ENCODE measurements at places on chromosomes 7 and 10.

DNA sequence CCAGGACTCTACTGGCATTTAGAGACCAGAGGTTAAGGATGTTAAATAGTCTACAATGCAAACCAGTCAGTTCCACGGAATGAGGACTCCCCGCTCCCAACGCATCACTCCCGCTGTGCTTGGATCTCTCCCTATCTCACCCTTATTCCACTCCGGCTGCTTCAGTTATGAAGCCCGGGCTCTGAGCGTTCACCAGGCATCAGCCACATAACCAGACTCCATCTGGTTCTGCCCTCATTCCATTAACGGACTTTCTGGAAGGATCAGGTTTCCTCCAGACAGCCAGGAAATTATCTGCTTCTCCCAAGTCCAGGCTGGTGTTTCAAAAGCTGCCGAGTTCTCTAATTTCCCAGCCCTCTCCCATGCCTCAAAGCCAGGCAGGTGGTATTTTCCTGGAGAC, 499.3 kb downstream of the GLRX3 start:
- DNase-seq, result no peak

GRCh38 chr7:20494566-20494965, 120.9 kb upstream of the ABCB5 start:
- no peak for DNase-seq

DNA sequence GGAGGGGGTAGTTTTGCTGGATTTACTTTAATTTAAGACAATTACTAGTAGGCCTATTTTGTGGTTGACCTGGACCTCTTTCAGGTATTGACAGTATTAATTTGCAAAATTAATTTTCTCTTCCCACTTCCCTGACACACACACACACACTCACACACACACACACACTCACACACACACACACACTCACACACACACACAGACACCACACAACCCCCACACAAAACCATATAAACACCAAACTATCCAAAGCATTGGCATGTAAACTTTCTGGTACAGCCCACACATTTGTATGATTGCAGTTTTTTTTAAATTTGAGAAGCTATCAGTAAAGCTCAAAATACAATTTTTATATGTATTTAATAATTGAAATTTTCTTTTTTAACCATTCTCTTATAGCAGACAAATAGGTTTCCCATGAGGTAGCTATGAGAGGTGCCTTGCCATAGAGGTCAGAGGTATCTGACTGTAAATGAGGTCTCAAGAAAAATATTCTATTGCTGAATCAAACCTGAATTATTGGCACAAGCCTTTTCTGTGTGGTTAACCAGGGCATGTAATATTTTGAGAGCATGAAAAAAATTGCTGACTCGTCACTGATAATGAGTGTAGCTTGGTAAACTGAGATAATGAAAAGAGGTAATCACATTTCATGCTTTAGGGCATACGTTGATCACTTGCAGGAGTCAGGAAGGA, 306.5 kb downstream of the GATA3 start:
- DNase-seq, result no peak

DNA sequence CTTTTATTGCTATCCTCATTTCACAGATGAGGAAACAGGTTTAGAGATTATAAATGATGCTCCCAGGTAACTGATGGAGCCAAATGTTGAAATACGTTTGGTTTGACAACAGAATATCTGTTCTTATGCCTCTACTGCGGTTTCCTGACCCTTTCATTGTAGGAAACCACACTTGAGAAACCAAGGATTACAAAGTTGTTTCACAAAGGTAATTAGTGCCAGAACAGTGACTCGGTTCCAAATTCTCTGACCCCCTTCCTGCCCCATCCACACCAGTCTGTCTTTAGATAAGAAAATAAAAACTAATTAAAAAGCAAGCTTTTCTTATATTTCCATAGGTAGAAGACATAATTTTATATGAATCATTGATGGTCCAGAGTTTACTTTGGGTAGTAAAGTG, 393.7 kb upstream of the MBL2 start:
- no peak for DNase-seq

Data from tibial artery (tissue), 4 donors.